Cardiac ventricle fibroblast (primary cell): ENCODE measurements at places on chromosomes 16 and 17. TPM values are rescaled to one million over a fixed set of nuclear protein-coding genes. Genes with fewer than 3 reads are reported as not detected.

PMFBP1 gene
- not detected in 2 replicates for total RNA-seq

CBFB gene
- total RNA-seq = 28.8 and 34.8 TPM in 2 replicates

SUMO2 gene
- total RNA-seq = 66.5 and 71.5 TPM in 2 replicates

FOXF1 gene
- total RNA-seq = not detected in 2 replicates

MAP3K3 gene
- total RNA-seq = 17.0 and 25.6 TPM in 2 replicates

SRCIN1 gene
- total RNA-seq = under 0.01 and 0.06 TPM in 2 replicates

CLEC19A gene
- total RNA-seq = not detected in 2 replicates

WFDC1 gene
- total RNA-seq = 0.10 TPM in 1 of 2 replicates, not detected in the other

KRTAP2-4 gene
- not detected in 2 replicates for total RNA-seq

CIITA gene
- total RNA-seq = 0.19 and 1.9 TPM in 2 replicates

KRT9 gene
- not detected in 2 replicates for total RNA-seq

CD300A gene
- not detected in 2 replicates for total RNA-seq

TMEM235 gene
- total RNA-seq = not detected in 2 replicates

CCDC154 gene
- 0.39 TPM in 1 of 2 replicates, not detected in the other for total RNA-seq

HSD11B2 gene
- 0.93 and 2.0 TPM in 2 replicates for total RNA-seq

SLC13A2 gene
- not detected in 2 replicates for total RNA-seq

CCL14 gene
- 1.5 and 7.8 TPM in 2 replicates for total RNA-seq

PAQR4 gene
- total RNA-seq = 1.4 and 2.0 TPM in 2 replicates

ESRP2 gene
- total RNA-seq = not detected in 2 replicates

SLC16A11 gene
- total RNA-seq = not detected in 2 replicates

MARCHF10 gene
- total RNA-seq = not detected in 2 replicates

PRSS21 gene
- total RNA-seq = 1.00 TPM in 1 of 2 replicates, not detected in the other

FBXL16 gene
- total RNA-seq = not detected in 2 replicates

DDX19B gene
- total RNA-seq = 17.3 and 33.0 TPM in 2 replicates

KRTAP4-6 gene
- not detected in 2 replicates for total RNA-seq

CES5A gene
- total RNA-seq = not detected in 2 replicates

NHLRC4 gene
- 3.5 and 4.4 TPM in 2 replicates for total RNA-seq
